NCI-H226 (cell line): ENCODE measurements at places on chromosomes 5 and 9.

- peak; percentile 27 for DNase-seq
Observed at GRCh38 chr5:39948867-39949468, 524.2 kb upstream of the DAB2 start.

DNA sequence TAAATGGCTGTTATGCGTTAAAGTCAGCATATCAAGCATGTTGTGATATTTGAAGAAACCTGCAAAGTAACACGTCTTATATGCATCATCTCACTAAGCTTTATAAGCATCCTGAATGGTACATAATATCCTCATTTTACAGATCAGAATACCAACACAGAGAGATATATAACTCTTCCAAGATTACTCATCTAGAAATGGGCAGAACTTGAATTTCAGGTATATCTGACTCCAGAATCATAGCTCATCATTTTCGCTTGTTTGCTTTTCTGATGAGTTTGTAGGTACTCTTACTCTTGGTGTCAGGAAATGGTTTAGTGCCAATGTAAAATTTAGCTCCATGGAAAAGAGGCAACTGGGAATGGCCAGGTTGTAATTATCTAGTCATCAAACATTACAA lies 232.3 kb upstream of the ANKH start:
- no peak for DNase-seq

GRCh38 chr5:174971210-174971609 lies 246.8 kb downstream of the MSX2 start:
- no peak for DNase-seq

- DNase-seq, result no peak
Observed at GRCh38 chr5:114387433-114387832, 25.6 kb downstream of the KCNN2 start.

DNA sequence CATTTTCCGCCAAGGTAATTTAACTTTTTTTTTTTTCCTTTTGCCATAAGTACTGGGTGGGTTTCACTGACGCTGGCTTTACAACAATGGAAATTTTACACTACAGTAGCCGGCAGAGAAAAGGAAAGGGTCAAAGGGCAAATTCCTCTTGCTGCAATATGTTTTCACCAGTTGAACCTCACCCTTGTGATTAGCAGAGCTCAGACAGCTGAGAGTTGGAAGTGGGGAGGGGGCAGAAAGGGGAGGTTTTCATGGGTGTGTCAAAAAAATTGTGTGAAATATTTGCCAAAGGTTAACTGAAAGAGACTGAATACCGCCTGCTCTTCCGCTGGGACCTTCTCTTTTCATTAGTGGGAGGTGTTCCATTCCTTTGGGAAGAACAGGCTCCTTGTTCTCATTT lies 296.9 kb downstream of the ADAMTS6 start:
- no peak for DNase-seq

DNA sequence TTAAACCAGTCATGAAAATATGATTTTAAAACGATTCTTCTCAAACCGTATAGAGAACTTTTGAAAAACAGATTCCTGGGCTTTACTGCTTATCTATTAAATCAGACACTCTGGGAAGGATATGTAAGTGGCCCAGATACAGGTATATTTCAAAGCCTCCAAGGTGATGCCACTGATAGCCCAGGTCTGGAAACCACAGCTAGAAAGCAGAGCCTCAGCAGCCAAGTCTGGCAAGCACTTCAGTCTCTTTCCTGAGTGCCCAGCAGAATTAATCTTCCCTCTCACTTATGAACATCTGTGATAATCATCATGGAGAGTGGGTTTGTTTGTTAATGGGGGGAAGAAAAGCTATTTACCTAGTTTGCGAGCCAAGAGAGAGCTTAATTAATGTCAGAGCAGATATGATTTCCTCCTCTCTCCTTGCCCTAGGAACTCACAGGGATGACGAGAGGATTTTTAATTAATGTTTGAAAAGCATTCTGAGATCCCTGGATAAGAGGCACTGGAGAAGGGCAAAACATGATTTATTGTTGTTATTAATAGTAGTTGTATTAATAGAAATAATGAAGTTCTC lies 368.4 kb downstream of the TLE1 start:
- DNase-seq, result no peak

- DNase-seq, result no peak
Observed at GRCh38 chr5:82597437-82597836, 319.3 kb upstream of the RPS23 start.

- DNase-seq, result no peak
Observed at GRCh38 chr5:199197-199949, 8.1 kb downstream of the LRRC14B start.

- no peak for DNase-seq
Observed at GRCh38 chr5:157477814-157478494, 17.9 kb downstream of the NIPAL4 start.

- DNase-seq, result no peak
Observed at GRCh38 chr9:135336722-135337527, 142.7 kb upstream of the PPP1R26 start.

DNA sequence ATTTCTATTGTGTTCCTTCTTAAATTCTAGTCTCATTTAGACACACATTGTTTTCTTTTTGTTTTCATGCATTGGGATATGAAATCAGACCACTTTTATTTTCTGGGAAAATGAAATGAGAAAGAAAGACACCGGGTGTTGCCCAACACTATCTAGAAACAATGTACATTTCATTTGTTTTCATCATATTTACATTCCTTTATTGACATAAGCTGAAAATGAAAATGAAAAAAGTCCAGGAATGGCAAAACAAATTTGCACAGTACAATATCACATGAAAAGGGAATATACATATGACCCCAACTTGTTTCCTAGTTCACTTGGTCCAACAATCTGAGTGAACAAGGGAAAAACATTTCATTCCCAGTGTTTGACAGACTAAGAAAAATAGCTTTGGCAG lies 20.7 kb downstream of the IFNE start:
- no peak for DNase-seq

DNA sequence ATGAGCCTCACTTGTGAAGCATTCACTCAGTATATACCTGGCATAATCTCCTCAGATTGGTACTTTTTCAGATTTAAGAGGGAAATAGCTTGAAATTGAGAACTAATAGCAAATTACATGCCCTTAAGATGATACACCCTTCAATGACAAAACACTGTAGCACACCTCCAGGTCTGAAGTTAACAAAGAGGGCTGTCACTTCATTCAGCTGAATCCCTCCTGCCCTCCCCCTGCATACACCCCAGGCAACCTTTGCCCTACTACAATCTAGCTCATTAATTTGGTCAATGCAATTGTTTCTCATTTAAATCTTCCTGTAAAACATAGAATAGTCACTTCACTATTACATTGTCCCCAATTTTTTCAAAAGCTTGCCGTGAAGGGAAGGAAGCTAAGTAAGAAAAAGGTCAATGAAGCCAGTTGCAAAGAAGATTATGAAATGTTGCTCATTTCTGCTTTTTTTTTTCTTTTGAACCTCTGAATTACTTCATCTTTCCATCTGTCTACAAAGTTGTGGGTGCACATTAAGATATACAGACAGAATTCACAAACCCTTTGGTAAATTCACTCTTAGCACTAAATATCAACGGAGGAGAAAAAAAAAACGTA lies 294.8 kb upstream of the PTGER4 start:
- DNase-seq, result no peak

- no peak for DNase-seq
Observed at GRCh38 chr5:112023766-112024165, 266.8 kb upstream of the NREP start.

DNA sequence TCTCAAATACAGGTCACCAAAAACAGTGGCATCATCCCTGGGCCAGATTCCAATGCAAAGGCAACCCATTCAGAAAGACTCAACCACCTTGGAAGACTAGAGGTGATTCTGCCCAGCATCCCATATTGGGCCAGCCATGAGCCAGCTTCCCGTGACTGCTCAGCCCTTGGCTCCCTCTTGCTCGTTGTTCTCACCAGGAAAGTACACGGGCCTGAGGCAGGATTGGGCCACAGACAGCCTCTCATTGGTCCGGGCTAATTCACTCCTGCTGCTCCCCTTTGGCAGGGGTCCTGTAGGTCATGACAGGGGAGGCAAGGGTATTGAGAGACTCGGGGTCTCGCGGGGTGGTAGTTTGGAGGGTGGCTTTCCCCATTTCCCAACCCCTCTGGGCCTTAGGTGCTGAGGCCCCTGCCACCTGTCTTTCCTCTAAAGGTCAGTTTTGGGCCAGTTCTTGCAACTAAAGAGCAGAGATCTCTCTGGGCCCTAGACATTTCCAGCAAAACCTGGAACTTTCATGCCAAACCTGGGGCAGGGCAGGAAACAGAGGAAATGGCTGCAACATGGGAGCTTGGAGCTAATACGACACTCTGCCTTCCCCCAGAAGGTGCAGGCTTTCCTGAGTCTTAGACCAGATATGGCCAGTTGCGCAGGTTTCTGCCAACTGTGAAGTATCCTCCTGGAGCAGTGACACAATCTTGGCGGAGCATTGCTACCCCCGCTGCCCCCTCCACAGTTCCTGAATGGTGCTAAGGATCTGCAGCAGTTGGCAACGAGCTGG lies 22.0 kb upstream of the FGFR4 start:
- DNase-seq, result no peak

- DNase-seq, result no peak
Observed at GRCh38 chr5:55446640-55447351, 88.0 kb downstream of the PLPP1 start.

DNA sequence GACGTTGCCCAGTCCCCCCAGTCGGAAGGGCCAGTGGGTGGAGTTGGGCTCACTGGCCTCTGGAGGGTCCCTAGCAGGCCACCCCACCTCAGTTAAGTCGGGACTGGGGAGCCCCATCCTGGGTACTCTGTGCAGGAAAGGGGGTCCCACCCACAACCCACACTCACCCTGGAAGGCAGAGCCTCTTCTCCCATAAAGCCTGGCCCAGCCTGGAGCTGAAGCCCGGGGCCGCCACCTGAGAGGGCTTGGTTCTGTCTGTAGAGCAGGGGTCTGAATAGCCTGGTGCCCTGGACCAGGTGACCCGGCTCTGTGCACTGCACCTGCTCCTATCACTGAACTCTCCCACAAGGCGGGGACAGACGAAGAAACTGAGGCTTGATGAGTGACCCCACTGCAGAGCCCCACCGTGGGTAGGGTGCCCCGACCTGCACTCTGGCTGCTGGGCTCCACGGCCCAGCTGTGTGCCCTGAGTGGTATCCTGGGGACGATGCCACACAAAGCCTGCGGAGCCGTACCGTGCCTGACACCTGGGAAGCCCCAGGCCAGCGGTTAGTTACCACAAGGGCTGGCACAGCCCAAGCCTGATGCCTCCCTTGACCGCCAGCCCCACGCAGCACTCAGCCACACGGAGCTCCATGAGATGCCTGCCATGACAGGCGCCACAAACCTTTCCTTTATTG lies 7.3 kb downstream of the PTGES2 start:
- DNase-seq, result no peak

GRCh38 chr9:126788046-126788445 lies 16.8 kb upstream of the ZBTB43 start:
- no peak for DNase-seq

- no peak for DNase-seq
Observed at GRCh38 chr9:1639166-1639565, 376.0 kb upstream of the SMARCA2 start.

DNA sequence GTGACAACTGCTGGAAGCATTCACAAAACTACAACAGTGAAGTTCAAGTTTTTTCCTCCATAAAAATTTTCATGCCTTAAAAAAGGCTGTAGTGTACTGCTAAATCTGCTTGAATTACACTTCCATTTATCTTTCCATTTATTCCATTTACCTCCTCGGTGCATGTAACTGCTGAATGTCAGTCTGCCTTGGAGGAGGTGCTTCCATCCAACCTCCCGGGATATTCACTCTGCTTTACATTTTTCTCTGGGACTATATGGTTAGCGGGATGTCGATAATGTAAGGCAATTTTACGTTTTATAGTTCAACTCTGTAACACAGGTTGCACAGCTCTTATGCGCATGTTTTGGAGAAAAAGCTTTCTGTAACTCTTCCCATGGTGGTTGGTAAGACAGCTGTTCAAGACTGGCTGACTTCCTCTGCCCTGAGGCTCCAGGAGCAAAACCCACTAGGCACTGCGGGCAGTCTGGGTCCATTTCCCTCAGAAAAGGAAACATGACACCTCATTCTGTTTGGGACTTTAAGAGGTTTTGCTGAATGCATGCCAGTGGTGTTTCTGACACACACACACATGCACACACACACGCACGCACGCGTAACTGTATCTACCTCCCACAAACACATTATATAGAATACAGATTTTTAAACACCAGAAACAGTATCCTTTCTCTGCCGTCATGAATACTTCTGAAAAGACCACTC lies 66.1 kb downstream of the SPTLC1 start:
- DNase-seq, result no peak

GRCh38 chr9:95085036-95085770 lies 232.3 kb downstream of the FANCC start:
- DNase-seq, result no peak

DNA sequence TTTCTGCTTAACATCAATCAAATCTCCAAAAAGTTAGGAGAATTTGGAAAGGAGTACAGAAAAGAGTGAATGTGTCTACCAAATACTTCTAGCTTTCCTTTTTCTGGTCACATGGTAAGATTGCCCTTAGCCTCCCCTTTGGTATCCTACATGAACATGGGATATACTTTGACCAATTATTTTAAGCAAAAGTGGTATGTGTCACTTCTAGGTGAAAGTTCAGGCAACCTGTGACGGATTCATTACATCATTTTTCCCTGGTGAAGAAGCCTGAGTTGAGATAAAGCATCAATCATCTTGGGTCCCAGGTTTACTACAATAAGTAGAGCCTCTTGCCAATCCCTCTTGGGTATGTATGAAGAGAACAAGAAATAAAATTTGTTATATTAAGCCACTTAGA lies 419.2 kb downstream of the PDE4D start:
- no peak for DNase-seq
